Effector memory CD4-positive, alpha-beta T cell (primary cell): ENCODE measurements at places on chromosomes 3 and 15.

DNA sequence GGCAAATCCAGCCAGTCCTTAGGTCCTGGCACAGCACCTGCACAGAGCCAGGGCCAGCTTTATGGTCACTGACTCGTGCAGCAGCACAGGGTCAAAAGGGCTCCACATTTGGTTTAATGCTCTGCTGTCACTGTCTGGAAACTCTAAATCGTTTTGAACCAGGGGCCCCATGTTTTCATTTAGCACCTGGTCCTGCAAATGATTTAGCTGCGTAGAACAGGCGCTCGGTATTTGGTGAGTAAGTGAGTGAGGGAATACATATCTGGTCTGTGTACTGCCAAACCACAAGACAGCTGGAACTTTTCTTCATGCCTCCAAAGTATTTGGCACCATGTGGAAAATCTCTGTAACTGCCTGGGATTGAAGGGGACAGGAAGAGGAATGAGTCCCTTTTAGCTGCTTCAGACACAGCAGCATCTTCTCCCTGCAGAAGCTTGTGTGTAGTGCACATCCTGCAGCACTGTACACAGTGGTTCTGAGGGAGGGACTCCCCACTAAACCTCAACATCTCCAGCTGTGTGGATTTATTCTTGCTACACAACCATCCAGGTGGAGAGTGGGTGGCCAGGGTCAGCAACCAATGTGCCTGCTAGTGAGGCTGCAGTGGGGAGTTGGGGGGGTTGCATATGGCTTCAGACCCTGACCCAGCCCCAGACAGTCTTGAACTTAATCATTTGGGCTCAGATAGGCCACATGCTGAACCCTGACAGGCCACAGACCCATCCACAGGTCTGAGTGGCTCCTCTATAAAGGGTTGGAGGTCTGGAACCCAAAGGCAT is 1.1 kb downstream of the SH2D7 start:
- no peak for DNase-seq

DNA sequence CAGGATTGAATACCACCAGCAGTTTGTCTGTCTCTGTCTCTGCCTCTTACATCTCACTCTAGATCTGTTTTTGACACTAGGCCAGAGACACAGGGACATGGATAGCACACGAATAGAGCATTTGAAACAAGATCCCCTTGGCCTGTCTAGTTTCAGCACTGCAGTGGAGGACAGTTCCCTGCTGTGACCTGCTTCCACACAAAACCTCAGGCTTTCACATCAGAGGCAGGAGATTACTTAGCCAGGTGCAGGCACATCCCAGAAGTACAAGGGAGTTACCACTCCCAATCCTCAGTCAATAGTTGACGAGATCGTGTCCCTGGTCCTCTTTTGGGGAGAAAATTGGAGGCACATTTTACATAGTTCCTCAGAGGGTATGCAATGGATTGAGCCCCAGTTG is 34.0 kb upstream of the CCK start:
- no peak for DNase-seq

DNA sequence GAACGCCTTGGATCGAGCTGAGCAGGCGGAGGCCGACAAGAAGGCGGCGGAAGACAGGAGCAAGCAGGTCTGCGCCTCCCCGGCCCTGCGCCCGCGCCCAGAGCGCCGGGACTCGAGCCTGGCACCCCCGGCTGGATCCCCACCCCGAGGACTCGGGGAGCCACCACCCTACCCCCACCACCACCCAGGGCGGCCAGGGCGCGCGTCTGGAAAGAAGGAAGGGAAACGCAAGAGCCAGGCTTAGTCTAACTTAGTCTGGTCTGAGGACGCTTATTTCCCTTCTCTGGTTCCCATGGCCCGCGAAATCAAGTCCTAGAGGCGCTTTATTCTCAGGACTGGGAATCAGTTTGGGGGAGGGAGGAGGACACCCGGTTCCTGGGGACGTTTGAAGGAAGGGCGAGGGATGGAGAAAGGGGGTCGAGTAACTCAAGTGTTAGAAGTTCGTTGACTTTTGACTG is 359 bp downstream of the TPM1 start:
- no peak for DNase-seq

DNA sequence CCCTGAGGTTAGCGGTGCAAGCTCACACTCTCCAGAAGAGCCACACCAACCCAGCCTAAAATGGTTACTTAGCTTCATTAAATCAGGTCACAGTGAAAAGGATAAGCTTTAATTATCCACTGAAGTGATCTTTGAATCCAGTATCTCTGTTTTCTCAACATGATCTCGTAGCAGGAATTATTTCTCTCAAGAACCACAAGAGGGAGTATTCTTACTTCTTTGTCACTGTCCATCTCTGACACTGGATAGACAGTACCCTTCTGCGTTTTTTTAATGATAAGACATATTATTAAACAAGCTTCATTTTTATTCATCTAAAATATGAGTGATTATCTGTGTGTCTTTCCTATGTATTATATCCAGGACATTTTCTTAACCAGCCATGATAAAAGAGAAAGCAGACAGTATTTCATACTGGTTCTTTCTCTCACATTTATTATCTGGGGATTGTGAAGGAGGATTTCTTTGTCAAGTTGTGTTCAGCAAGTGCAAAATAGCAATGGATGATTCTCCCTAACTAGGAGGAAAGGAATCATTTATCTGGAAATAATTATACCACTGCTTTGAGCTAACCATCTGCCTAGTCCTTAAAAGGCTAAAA is 105.4 kb upstream of the CCDC54 start:
- DNase-seq, result no peak

DNA sequence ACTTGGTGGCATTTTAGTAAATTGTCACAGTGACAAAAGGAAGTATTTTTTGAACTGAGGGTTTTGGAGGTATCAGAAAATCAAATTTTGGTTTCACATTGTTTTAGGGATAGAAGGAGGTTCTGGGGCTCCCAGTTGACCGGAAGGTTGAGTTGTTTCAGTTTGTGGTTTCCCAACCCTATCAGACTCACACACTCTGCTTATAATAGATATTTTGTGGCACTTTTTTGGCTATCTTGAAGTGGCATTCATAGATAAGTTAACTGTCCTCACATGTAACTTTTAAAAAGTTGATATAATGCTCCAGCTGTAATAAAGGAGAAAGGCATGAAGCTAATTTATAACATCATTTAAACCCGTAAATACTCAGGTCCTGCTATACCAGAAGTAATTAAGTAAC is 12.8 kb downstream of the ARMC8 start:
- DNase-seq, result no peak
